ENCODE measurements at places on chromosomes 7 and 10.

GRCh38 chr10:110664483-110665420 lies 20.6 kb downstream of the RBM20 start:
- DNase-seq = no peak

DNA sequence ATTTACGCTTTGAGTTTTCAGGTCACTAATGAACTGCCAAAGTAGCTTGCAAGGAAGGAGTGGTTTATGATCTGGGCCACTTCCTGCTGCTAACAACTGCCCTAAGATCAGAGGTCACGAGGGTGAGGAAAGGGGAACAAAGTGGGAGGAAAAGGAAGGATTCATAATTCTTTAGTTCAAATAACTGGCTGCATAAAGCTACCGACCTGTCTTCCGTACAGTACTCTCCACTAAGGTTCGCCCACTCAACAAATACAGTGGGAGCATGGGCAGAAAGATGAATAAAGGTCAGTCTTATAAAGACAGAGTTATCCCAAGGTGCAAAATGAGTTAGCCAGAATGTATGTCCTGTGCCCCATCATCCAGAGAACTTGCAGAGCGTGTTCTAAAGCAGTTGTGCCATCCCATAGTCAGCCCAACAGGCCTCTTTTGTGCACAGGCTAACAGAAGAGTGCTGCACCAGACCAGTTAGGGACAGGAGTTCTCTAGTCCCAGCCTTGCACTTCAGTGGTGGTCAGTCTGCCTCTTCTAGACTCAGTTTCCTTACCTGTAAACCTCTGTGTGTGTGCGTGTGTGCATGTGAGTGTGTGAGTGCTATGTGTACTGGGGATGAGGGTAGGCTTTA lies 65.9 kb downstream of the CREB3L2 start:
- no peak for DNase-seq

DNA sequence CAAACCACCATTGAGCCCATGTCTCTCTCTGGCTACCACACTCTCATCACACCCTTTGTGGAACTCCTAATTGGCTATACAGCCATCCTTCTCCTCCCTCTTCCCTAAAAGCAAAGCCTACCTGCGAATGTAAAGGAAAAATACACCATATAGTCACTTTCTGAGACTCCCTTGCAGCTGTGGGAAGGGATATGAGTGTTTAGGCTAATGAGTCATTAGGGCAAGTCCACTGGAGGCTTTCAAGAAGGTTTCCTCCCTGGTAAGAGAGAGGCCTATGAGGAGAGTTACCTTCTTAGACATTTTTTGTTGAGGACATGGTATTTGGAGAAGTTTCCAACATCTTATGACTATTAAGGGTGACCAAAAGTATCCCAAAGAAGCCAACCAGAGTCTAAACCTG lies 4.1 kb upstream of the TMEM243 start:
- DNase-seq = no peak

- DNase-seq = no peak
Measured at GRCh38 chr10:119348516-119349240, 141.3 kb downstream of the GRK5 start.

GRCh38 chr10:78543031-78543748 lies 509.5 kb downstream of the RPS24 start:
- DNase-seq = no peak

- no peak for DNase-seq
Measured at GRCh38 chr7:11193888-11194287, 220.2 kb downstream of the PHF14 start.

DNA sequence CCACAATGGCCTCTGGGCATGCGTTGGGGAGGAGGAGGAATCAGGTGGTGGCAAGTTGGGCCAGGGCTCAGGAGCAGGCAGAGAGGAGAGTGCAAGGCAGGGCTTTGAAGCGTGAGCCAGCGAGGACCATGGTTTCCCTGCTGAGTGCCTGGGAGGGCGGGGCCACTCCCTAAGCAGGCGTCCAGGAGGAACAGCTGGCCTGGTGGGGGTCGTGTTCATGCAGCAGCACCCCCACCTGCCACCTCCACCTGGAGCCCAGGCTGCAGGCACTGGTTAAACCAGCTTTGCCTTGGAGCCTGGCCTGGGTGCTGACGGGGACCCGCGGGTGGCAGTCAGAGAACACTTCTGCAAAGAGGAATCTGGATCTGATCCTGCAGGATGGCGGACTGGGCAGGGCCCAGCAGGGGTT lies 24.2 kb upstream of the AQP1 start:
- DNase-seq = no peak

GRCh38 chr10:103603382-103603781 lies 109.9 kb downstream of the NEURL1 start:
- no peak for DNase-seq

DNA sequence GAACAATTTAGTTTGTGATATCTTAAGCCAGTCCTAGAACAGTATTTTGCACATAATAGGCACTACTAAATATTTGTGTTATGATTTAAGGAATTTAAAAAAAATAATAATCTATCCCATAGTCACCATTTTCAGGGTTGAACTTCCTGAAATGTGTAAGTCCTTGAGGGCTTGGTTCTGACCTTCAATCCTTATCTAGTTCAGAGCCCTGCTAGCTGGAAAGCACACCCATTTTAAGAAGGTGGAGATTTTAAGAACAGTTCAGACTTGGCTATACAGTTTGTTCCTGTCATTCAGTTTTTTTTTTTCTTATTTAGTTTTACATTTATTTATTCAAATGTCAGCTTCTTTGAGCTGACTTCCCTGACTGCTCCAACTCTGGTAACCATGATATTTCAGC lies 183.4 kb upstream of the MAGI2 start:
- DNase-seq = no peak

DNA sequence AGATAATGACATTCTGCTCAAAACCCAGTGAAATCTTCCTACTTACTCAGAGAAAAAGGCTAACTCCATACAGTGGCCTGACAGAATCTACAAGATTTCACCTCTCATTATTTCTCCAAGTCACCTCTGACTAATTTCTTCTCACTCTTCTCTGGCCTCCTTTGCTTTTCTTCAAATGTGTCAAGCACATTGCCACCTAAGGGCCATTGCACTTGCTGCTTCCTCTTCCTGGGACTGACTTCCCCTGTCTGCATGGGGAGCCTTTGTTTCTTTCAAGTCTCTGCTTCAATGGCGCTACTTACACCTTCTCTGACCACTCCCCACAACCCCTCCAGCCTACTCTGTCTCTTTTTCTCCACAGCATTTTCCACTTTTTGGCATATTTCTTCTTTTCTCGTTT lies 36.0 kb downstream of the PRTFDC1 start:
- no peak for DNase-seq

DNA sequence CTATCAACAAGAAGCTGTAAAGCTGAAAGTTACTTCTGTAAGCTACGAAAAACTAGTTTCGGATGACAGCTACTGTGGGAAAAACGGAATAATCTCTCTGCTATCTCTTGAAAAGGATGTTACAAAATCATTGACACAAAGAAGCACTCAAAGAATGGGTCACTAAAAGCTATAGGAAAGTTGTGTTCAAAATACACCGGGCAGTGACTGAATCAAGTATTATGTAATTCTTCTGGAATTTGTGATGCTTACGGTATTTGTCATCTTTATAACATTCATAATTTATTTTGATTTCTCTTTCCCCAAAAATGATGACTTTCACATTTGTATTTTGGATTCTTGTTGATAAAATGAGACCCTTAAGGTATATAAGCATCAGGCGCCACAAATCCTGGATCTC lies 112.1 kb upstream of the KLF6 start:
- DNase-seq = no peak

- no peak for DNase-seq
Measured at GRCh38 chr7:193481-194251, 1.3 kb downstream of the FAM20C start.

All from liver (tissue), 10 donors.